Pulmonary artery endothelial cell (primary cell): ENCODE measurements at places on chromosomes 5 and 9. TPM values are rescaled to one million over a fixed set of nuclear protein-coding genes. Genes with fewer than 3 reads are reported as not detected.

GRCh38 chr5:176405656-176406435, 10.5 kb downstream of the CLTB start:
- DNase-seq, result no peak

- no peak for DNase-seq
These were observed 2.1 kb downstream of the PCDHA2 start for GRCh38 chr5:140796718-140797095.

GRCh38 chr5:14687023-14687665, 22.6 kb downstream of the OTULIN start:
- no peak for DNase-seq

CCDC152 gene
- 1.1 and 3.7 TPM in 2 replicates for total RNA-seq

DNA sequence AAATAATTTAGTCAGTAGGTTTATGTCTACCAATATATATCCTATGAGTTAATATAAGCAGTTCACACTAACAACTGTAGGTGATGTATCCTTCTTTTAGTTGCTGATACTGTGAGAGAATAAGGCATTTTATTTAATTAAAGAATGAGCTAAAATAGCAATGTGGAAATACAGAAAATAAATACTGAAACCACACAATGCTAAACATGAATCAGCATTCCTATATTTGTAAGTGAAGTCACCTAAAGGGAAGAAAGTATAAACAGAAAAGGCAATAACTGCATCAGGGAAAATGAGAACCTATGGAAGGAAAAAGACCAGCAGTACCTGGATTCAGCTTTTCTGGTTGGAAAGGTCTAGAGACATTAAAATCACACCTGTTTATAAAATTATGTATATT, 336.0 kb downstream of the PDE4D start:
- no peak for DNase-seq

GRCh38 chr5:16260000-16260399, 80.4 kb upstream of the MARCHF11 start:
- no peak for DNase-seq

DAB2 gene
- 72.7 and 100 TPM in 2 replicates for total RNA-seq

- no peak for DNase-seq
These were observed 478 bp downstream of the TEX10 start for GRCh38 chr9:100352201-100352726.

GRCh38 chr9:95820074-95820473, 55.4 kb upstream of the ERCC6L2 start:
- no peak for DNase-seq

DNA sequence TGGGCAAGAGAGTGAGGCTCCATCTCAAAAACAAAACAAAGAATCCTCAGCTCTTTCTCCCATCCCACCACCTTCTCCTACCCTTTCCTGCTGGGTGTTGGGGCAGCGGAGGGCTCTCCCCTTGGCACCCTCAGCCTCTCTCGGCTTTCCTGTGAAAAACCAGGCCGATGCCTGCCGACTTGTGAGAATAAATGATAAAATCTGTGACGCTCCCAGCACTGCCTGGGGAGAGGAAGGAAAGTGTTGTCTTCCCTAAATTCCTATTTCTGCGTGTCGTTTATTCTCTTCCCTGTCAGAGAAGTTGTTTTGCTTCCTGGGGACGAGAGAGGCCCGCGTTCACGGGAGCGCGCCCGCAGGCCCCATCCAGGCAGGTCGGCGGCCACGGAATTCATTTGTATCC, 19.7 kb downstream of the NEK6 start:
- no peak for DNase-seq
